Activated CD4-positive, alpha-beta T cell treated with anti-CD3 and anti-CD28 coated beads for 36 hours (primary cell): ENCODE measurements at places on chromosomes 11 and 22. TPM values are rescaled to one million over a fixed set of nuclear protein-coding genes. Genes with fewer than 3 reads are reported as not detected.

The KRTAP5-10 gene
- total RNA-seq, result not detected

- peaks cover 29% of the 10 kb centered on the region for H3K27me3 ChIP-seq
- peaks cover 31% of the 10 kb centered on the region for H3K4me1 ChIP-seq
- no peaks in the 10 kb centered on the region for H3K36me3 ChIP-seq
These were observed 5.8 kb upstream of the GCAT start for GRCh38 chr22:37801946-37802309.

DNA sequence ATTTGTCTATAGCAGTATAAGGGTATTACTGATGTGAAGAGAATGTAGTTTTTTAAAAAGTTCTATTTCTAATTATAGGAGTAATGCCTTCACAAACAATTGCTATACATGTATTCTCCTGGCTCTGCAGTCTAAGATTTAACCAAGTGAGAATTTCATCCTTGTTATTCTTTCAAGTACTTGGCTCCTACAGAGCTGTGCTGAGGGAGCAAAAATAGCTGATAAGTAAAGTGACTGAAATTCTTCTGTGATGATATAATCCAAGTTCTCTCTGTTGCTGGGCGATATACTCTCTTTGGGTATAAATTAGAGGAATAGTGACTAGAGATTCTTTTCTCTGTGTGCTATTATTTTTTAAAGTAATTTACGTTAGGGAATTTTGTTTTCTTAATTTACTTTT is 68.0 kb downstream of the PGR start:
- H3K4me3 ChIP-seq, result no peak overlapping the region
- H3K36me3 ChIP-seq, result no peaks in the 10 kb centered on the region
- no peak for DNase-seq
- H3K27me3 ChIP-seq, result no peaks in the 10 kb centered on the region

- peak within 1 kb of the TSS; percentile 97 for H3K27ac ChIP-seq
- peak; percentile 82 for DNase-seq
- peaks cover 8% of the 10 kb centered on the region for H3K36me3 ChIP-seq
- H3K27me3 ChIP-seq, result no peaks in the 10 kb centered on the region
These were observed at the start of gene TYMP for GRCh38 chr22:50529897-50530579. TSS of gene TYMP (minus strand) at chr22:50530012. CDS start at chr22:50529709, 303 bp downstream.

DNA sequence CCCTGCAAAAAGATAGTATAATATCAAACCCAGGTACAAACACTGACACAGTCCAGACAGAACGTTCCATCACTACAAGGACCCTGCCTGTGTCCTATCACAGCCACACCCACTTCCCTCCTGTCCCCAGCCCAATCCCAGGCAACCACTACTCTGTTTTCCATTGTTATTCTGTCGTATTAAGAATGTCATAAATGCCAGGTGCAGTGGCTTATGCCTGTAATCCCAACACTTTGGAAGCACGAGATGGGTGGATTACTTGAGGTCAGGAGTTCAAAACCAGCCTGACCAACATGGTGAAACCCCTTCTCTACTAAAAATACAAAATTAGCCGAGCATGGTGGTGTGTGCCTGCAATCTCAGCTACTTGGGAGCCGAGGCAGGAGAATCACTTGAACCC is 89.0 kb downstream of the TRMU start:
- no peak overlapping the region for H3K27ac ChIP-seq
- no peaks in the 10 kb centered on the region for H3K36me3 ChIP-seq
- no peak overlapping the region for H3K4me3 ChIP-seq
- DNase-seq, result no peak

GRCh38 chr11:85941380-85941973 is 86.3 kb downstream of the CCDC83 start:
- no peaks in the 10 kb centered on the region for H3K27me3 ChIP-seq
- peaks cover 14% of the 10 kb centered on the region for H3K36me3 ChIP-seq
- no peak overlapping the region for H3K27ac ChIP-seq
- H3K4me1 ChIP-seq, result peaks cover 18% of the 10 kb centered on the region

- peaks cover 19% of the 10 kb centered on the region for H3K4me1 ChIP-seq
- peak overlapping the region; percentile 92 for H3K27ac ChIP-seq
- H3K36me3 ChIP-seq, result peaks cover 16% of the 10 kb centered on the region
- no peak overlapping the region for H3K4me3 ChIP-seq
- H3K27me3 ChIP-seq, result no peaks in the 10 kb centered on the region
These were observed 642 bp upstream of the C11orf58 start for GRCh38 chr11:16737818-16738192.
